Mesothelial cell of epicardium (in vitro differentiated cells): ENCODE measurements at places on chromosomes 1 and 21. TPM values are rescaled to one million over a fixed set of nuclear protein-coding genes. Genes with fewer than 3 reads are reported as not detected.

Gene ZNF695
- total RNA-seq: 5.9 to 9.2 TPM (median 7.7 TPM) in 3 replicates

Gene AQP10
- total RNA-seq: 0.57 to 1.00 TPM (median 0.60 TPM) in 3 replicates

Gene FCRL4
- total RNA-seq: 0.18 TPM in 1 of 3 replicates, not detected in the others

Gene ID3
- 456 to 487 TPM (median 468 TPM) in 3 replicates for total RNA-seq

Gene XPR1
- 36.3 to 38.1 TPM (median 37.9 TPM) in 3 replicates for total RNA-seq

Gene MXRA8
- total RNA-seq: 157 to 163 TPM (median 161 TPM) in 3 replicates

Gene MROH9
- not detected in 3 replicates for total RNA-seq

Gene ZMYM4
- total RNA-seq: 87.8 to 95.6 TPM (median 91.3 TPM) in 3 replicates

Gene IGSF21
- total RNA-seq: not detected in 3 replicates

Gene RGS8
- total RNA-seq: not detected in 3 replicates

Gene ZBTB7B
- 19.9 to 21.7 TPM (median 21.7 TPM) in 3 replicates for total RNA-seq

Gene CR1L
- total RNA-seq: not detected in 3 replicates

Gene FBXO2
- total RNA-seq: 2.6 to 3.3 TPM (median 3.1 TPM) in 3 replicates

Gene ARHGAP30
- total RNA-seq: 1.4 to 1.9 TPM (median 1.6 TPM) in 3 replicates

Gene WNT2B
- total RNA-seq: 146 to 165 TPM (median 151 TPM) in 3 replicates

Gene FOXD2
- total RNA-seq: 0.60 to 0.98 TPM (median 0.77 TPM) in 3 replicates

Gene TNN
- total RNA-seq: 2.0 to 2.2 TPM (median 2.0 TPM) in 3 replicates

Gene SEMA6C
- 14.9 to 15.0 TPM (median 14.9 TPM) in 3 replicates for total RNA-seq

Gene TMPRSS15
- 0.80 to 1.9 TPM (median 1.4 TPM) in 3 replicates for total RNA-seq

Gene S100A7A
- not detected in 3 replicates for total RNA-seq

Gene CHRNB2
- 0.31 to 0.58 TPM (median 0.45 TPM) in 3 replicates for total RNA-seq

Gene S100A9
- total RNA-seq: 2.0 to 4.2 TPM (median 3.5 TPM) in 3 replicates

Gene DLGAP3
- 0.23 to 0.44 TPM (median 0.27 TPM) in 3 replicates for total RNA-seq

Gene CD58
- 6.6 to 8.0 TPM (median 7.6 TPM) in 3 replicates for total RNA-seq

Gene TNNI3K
- 0.51 to 1.5 TPM (median 0.93 TPM) in 3 replicates for total RNA-seq

Gene SYT14
- total RNA-seq: 1.1 to 1.8 TPM (median 1.7 TPM) in 3 replicates

Gene IVL
- 0.11 to 0.34 TPM (median 0.27 TPM) in 3 replicates for total RNA-seq

Gene SARS1
- 99.0 to 104 TPM (median 99.4 TPM) in 3 replicates for total RNA-seq

Gene SH2D5
- 0.45 to 0.90 TPM (median 0.49 TPM) in 3 replicates for total RNA-seq

Gene HNRNPU
- total RNA-seq: 423 to 436 TPM (median 424 TPM) in 3 replicates
